ENCODE measurements at places on chromosomes 3 and 15. TPM values are rescaled to one million over a fixed set of nuclear protein-coding genes. Genes with fewer than 3 reads are reported as not detected.

The RASL12 gene
- not detected for total RNA-seq

GRCh38 chr3:197168606-197169005 is 129.8 kb downstream of the DLG1 start:
- no peak for DNase-seq
- H3K4me1 ChIP-seq: no peaks in the 10 kb centered on the region
- no peak overlapping the region for H3K4me3 ChIP-seq
- H3K27ac ChIP-seq: no peak overlapping the region

DNA sequence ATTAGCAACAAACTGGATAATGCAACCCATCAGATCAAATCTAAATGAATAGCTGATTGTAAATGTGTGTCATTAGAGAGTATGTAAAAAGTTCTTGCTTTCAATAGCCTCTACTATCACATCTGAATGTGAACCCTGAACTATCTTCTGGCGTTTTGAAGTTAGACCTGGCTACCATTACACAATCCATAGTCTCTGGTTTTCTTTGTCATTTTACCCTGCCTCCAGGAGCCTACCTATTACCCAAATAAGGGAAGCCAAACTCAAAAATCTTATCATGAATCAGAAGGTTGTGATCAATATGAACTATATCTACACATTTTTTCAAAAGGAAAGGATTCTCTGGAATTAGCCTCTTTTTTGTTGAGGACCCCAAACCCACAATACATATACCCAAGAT is 31.8 kb downstream of the PCYT1A start:
- H3K4me1 ChIP-seq: peaks cover 8% of the 10 kb centered on the region
- no peak overlapping the region for H3K27ac ChIP-seq
- peaks cover 40% of the 10 kb centered on the region for H3K36me3 ChIP-seq
- H3K4me3 ChIP-seq: no peak overlapping the region

- DNase-seq: no peak
- peaks cover 6% of the 10 kb centered on the region for H3K36me3 ChIP-seq
- no peak overlapping the region for H3K4me3 ChIP-seq
- H3K27me3 ChIP-seq: no peaks in the 10 kb centered on the region
- no peak overlapping the region for H3K27ac ChIP-seq
- H3K4me1 ChIP-seq: peaks cover 28% of the 10 kb centered on the region
Observed at GRCh38 chr15:57026016-57026592, 107.7 kb downstream of the TCF12 start.

The ADPRH gene
- total RNA-seq: 43.8 TPM

Measured in activated B cell treated with CpG ODN at 0.5 μM for 24 hours (primary cell).